ENCODE measurements at places on chromosomes 4 and X.

DNA sequence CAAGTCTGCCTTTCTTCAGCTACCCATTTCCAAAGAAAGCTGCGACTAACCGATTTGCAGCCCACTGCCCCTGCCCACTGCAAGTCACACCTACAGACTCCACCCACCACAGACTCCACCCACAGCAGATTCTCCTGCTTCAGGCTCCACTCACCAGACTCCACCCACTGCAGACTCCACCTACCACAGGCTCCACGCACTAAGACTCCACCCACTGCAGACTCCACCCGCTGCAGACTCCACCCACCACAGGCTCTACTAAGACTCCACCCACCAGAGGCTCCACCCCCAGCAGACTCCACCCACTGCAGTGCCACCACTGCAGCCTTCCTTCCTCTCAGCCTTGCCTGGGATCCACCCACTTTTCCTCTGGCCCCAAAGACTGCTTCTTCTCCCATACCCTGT is 41.3 kb downstream of the ABLIM2 start:
- no peak for DNase-seq

DNA sequence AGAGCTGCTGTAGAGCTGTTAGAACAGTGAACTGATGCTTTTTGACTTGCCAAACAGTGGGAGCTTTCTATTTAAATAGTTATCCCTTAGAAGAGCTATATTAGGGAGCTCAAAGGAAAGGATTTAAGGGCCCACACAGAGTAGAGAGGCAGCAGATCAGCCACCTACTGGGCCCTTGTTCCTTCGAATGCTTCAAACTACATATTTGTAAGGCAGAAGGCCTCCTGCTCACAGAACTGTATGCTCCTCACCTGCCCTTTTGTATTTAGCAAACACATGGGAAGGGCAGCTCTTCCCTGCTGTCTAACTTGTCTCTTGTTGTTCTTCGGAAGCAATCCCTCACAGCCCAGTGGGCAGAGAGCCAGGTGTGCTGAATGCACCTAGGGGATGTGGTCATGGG is 38.0 kb downstream of the IL1RAPL1 start:
- DNase-seq: no peak

DNA sequence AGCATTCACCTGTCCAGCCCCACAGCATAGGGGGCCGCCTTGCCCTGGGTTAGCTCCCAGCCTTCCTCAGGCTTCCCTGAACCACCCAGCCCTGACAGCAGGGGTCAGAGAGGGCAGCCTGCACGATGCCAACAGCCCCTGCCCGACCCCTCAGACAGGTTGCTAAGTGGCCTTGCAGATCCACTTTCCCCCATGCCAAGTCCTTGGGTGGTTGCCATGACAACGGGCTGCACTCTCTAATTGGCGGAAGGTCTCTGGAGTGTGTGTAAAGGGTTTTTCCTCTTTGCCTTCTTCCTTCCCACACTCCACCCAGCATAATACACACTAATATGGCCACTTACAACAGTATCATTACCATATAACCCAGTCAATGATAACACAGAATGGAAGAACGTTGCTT is 99.6 kb upstream of the AFAP1 start:
- DNase-seq: no peak

DNA sequence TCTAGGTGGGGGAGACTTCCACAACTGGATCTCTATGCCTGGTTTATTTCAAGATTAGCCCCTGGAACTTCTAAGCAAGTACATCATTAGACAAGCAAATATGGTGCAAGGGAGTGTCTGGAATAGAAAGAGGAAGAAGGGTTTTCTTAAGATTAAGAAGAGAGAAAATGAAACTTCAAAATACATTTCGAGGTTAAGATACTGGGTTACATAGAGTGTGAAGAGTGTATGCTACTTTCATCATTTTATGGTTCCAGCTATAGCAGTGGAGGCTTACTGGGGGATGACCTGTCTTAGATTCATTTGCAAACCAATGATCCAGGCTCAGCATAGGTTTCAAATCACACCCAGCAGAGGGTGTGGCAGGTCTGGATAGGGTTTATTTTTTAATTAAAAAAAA is 144.4 kb upstream of the GATB start:
- no peak for DNase-seq

GRCh38 chrX:74370487-74370886 is 50.8 kb upstream of the SLC16A2 start:
- DNase-seq: no peak

DNA sequence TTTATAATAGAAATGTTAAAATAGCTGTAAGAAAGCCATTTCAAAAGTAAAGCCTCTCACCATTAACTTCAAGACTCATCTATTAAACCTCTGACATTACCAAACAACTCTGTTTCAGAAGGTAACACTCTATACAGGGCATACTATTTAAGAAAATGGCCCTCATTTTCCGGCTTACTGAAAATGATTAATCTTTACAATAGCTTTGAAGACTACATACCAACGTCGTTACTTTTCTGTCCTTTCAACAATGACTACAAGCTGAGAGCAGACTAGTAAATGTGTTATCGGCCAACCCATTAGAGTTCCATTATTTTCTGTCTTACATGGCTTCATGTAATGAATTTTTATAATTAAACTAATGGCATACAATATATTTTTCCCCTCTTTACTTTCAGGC is 593.6 kb upstream of the FTHL17 start:
- DNase-seq: no peak

DNA sequence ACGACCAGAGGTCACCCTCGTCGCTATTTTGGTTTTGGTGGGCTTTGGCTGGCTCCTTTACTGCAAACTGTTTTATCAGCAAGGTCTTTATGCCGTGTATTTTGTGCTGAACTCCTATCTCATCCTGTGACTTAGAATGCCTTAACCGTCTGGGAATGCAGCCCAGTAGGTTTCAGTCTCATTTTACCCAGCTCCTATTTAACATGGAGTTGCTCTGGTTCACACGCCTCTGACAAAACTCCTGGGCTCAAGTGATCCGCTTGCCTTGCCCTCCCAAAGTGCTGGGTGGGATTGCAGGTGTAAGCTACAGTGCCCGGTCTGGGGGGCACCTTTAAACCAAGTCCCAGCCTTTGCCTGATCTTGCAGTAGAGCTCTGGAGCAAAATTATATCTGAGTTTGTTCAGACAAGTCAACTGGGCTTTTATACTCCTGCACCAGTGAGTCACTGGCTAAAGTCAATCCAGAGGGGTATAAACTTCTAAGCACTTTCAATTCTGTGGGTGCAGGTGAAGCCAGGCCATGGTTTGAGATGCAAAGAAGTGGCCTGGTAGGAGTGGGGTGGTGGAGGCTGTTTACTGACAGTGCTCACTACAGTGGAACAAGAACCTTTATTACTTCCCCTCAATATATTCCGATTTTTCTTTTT is 50.2 kb downstream of the MGST2 start:
- no peak for DNase-seq

DNA sequence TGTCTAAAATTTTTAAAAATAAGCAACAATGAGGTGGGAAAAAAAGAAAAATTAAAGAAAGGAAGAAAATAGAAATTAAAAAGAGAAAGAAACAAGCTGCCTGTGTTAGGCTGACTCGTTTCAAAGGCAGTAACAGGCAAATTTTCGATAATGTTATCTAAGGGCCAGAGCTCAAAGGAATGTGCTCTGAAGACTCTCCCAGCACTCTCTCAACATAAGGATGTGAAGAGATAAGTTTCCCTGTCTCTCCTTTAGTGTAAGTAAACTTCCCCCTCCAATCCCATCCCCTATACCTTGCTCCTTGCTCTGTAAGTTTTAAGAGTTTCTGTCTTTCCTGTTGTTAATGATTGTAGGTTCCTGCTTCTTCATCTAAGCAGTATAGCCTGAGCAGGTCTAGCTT is 172.8 kb downstream of the TEX13C start:
- no peak for DNase-seq

DNA sequence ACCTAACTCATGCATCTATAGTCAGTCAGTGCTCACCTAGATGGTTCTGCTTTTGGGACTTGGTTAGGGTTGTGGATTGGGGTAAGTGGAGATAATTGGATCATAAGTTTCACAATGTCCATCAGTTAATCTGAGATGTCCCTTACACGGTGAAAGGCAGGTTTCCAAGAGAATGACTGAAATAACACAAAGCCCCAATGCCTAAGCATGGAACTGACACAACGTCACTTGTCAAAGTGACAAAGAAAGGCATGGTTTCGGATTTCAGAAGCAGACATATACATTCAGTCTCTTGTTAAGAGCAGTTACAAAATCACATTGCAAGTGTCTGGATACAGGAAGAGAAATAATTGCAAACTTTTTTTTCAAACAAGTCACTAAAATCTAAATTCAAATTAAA is 1456.9 kb downstream of the TECRL start:
- no peak for DNase-seq

- peak; percentile 31 for DNase-seq
Observed at GRCh38 chr4:89254847-89255246, 52.8 kb downstream of the GPRIN3 start.

- DNase-seq: no peak
Observed at GRCh38 chr4:61605984-61606383, 405.9 kb downstream of the ADGRL3 start.

DNA sequence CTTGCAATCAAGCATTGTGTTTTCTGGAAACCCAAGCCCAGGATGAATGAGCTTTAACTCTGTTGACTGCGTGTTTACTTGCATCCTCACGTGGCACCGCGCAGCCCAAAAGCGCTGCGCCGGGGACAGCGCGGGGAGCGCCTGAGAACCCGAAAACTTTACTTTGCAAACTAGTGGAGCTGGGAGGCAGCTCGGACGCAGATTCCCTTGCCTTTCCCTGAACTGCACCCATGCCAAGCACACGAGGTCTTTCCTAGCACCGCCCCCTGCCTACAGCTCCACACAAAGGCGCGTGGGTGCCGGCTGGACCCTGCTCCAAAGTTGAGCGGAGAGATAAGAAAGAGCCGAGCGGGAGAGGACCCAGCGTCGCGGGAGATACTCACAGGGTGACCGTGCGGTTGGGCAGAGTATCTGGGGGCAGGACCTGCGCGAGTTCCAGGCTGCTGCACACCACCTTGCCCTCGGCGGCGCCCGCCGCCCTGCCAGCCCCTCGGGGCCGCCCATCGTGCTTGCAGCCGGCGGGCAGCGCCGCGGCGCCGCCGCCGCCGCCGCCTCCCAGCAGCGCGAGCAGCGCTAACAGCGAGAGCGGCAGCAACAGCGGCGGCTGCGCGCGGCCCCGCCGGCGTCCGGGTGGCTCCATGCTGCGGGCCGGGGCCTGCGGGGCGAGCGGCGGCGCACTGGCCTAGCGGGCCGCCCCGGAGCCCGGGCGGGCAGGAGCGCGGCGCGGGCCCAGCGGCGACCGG is 550 bp downstream of the ADGRA3 start:
- DNase-seq: peak; percentile 16

DNA sequence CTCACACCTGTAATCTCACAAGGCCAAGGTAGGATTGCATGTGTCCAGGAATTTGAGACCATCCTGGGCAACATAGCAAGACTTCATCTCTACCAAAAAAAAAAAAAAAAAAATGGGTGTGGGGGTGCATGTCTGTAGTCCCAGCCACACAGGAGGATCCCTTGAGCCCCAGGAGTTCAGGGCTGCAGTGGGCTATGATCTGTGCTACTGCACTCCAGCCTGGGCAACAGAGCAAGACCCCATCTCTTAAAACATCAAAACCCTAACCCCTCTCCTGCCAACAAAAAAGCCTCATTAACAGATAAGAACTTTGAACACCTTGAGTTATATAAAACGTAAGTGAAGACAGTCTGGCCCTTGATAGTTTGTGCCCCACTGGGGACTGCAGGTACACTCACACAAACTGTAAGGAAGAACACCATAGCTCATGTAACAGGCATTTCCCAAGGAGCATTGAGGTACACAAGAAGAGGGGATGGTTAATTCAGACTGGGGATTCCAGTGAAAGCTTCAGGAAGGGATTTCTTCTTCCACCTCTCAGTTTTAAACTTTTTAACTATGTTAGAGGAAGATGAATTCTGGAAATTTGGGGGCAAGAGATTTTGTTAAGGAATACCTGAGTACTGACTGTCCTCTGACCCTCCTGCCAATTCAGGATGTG is 34.7 kb downstream of the RBPJ start:
- no peak for DNase-seq

DNA sequence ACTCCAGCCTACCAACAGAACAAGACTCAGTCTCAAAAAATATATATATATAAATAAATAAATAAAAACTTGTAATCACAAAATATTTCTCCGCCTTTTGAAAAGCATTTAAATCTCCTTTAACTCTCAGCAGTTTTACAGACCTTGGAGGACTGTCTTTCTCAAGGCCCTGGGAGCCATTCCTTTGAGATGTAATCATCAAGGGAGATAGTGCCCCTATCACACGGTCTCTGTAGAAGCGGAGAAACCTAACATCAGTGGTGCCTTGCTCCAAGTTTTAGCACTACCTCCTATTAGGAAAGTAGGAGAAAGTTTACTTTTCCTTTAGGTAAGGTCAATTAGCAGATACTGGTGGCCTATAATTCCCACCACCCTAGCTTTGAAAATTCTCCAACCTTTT is 58.5 kb downstream of the ANTXR2 start:
- no peak for DNase-seq

DNA sequence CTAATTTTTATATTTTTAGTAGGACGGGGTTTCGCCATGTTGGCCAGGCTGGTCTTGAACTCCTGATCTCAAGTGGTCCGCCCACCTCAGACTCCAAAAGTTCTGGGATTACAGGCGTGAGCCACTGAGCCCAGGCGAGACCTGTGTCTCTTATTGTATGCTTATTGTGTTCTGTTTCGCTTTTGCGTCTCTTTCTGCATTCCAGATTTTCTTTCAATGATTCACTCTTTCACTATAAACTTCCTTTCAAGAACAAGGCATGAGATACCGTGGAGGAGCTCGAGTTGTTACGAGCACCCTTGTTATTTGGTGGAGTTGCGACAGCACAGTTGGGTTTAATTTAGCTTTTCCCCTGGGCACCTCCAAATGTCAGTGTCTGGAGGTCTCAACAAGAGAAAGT is 366.7 kb upstream of the FAT1 start:
- no peak for DNase-seq

GRCh38 chrX:129723511-129723910 is 15.3 kb upstream of the XPNPEP2 start:
- no peak for DNase-seq

DNA sequence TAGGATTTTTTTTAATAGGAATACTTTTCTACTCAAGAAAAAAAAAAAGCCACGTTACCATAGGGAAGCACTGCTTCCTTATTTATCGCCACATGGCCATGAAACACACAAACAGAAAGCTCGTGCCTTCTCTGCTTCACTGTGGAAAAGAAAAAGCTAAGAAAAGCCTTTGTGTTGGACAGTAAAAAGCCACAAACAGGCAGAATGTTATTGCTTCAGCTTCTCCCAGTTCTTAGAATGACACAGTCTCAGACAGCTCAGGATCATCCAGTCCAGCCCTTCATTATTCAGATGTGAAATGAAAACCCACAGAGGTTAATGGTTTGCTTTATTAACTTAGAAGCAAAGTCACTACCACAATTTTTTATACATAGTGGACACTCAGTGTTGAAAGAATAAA is 181.6 kb upstream of the NOCT start:
- no peak for DNase-seq

GRCh38 chr4:150402871-150403272 is 179.1 kb upstream of the MAB21L2 start:
- no peak for DNase-seq

GRCh38 chr4:101707596-101707995 is 82.9 kb upstream of the BANK1 start:
- DNase-seq: no peak

GRCh38 chrX:123740536-123740935 is 7.7 kb upstream of the THOC2 start:
- DNase-seq: no peak

GRCh38 chr4:93018806-93019205 is 715.0 kb downstream of the GRID2 start:
- no peak for DNase-seq

- no peak for DNase-seq
Observed at GRCh38 chrX:40005292-40006011, 92.3 kb downstream of the BCOR start.

- no peak for DNase-seq
Observed at GRCh38 chrX:44428989-44429627, 85.6 kb upstream of the EFHC2 start.

All from stimulated activated CD4-positive, alpha-beta T cell treated with anti-CD3 and anti-CD28 coated beads, Interleukin-1b, Interleukin-23, amount 100 ng/mL, for 24 hours (primary cell).